CD4-positive, alpha-beta T cell treated with Interleukin-15 for 4 hours (primary cell): ENCODE measurements at places on chromosomes 3 and 15.

GRCh38 chr15:25742041-25742730, 120.9 kb downstream of the ATP10A start:
- DNase-seq = no peak

DNA sequence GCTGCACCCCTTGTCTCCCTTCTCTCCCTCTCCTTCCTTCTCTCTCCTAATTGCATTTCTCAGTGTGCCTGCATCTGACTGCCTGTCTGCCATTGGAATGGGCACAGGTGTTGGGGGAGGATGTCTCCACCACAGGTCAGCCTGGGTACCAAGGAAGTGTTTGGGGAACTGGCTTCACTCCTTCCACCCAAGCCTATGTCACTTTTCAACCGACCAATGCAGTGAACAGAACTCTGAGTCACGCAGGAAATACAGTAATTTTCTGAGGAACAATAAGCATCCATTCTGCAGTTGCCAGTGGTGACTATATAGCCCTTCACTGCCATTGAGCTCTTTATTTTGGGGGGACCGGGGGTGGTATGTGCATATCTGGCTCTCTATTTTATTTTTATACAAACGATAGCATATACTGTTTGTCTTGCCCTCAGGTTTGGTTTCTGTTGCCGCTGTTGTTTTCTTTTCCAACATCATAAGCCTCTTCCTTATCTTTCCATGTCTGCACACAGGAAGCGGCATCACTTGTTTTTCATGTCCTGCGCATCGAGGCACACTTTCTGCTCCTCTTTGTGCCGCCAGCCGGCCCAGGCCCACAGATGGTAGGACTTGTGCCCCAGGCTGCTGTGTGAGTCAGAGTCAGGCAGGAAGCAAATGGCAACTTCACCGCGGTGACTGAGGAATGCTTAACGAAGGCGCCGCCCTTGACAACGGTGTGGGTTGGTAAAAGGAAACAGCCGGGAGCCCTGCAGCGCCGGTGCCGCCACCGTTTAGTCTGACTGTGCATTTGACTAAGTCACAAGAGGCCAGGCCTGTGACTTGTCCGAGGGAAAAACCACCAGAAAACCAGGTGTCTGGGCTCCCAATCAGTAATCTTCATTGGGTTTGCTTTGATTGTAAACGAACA, 21.1 kb upstream of the CDCP1 start:
- peak; percentile 86 for DNase-seq

DNA sequence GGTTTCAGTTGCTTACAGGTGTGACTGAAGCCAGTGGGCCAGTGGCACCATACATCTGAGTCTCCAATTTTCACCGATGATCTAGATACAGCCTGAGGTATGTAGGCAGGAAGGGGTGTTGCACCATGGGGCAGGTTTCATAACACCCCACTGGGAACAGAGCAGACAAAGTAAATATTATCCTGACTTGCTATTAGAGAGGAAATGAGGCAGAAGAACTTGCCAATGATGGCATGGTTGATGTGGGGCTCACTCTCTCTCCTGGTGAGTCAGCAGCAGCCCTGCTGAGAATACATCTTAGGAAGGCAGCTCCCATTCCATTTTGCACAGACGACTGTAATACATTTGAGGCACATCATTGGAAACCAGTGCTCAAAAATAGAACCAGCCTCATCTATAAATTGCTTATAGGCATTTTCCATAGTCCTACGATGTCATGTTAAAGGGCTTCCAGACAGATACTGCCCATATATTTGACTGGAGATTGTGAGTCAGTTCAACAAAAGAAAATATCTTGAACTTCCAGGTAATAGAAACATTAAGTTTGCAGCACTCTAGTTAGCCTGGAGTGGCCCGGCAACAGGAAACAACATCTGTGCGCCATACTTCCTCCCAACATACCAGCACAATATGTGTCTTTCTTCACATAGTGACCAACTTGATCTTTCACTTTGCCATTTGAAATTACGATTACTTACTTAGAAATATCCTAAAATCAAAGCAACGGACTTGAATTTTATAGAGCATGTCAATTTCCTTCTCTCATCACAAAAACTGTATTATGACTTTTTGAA, 175.5 kb downstream of the NECTIN3 start:
- no peak for DNase-seq

GRCh38 chr3:153595186-153595815, 433.3 kb downstream of the RAP2B start:
- peak; percentile 17 for DNase-seq

- DNase-seq = no peak
Observed at GRCh38 chr3:51445544-51446280, 54.1 kb downstream of the DCAF1 start.

DNA sequence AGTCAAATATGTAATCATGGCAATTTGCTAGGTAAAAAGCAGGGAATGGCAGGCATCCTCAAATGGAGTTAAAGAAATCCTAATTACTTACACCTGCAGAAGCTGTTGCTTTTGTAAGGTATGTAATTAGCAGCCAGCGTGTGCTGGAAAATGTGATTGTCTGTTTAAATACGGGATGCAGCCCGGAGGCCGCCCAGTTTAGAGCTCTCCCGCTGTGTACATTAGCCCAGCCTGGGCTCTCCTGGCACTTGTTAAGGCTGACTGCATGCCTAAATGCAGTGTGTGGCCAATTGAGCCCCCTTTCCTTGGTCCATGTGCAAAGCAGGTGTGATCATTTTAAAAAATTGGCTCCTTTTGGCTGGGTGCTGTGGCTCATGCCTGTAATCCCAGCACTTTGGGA, 9.0 kb downstream of the DPH3 start:
- DNase-seq = no peak

- no peak for DNase-seq
Observed at GRCh38 chr3:32956750-32957570, 5.5 kb downstream of the CCR4 start.

DNA sequence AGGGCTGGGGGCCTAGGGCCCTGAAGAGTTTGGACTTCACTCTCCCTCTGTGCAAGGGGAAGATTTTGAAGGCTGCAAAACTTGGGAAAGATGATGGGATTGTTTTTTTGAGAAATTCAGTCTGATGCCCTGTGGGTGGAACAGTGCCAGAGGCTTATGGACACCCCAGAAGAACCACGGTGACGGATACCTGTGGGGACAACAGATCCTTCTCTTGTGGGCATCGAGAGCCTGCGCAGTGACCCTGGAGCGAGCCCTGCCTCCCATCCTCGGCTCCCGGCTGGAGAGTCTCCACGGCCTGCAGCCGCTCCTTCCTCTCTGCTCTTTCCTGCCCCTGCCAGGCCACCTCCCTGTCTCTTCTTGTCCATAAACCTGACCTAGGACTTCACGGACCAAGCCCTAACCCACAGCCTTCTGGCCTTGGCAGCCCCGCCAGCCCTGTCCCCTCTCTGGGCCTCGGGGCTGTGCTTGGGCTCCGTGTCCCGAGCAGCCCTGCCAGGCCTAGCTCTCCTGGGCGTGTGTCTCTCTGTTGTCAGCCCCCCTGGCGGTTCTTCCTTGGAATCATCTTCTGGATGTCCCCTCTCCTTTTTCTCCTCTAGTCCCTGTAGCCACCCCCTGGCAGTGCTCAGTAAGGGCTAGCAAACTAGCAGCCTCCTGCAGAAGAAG, 98.4 kb downstream of the VGLL4 start:
- DNase-seq = no peak

GRCh38 chr3:97347780-97348179, 416.8 kb upstream of the ARL6 start:
- no peak for DNase-seq

- DNase-seq = no peak
Observed at GRCh38 chr15:60555806-60556205, 76.9 kb upstream of the ICE2 start.

GRCh38 chr15:41561777-41562145, 2.7 kb downstream of the TYRO3 start:
- no peak for DNase-seq

DNA sequence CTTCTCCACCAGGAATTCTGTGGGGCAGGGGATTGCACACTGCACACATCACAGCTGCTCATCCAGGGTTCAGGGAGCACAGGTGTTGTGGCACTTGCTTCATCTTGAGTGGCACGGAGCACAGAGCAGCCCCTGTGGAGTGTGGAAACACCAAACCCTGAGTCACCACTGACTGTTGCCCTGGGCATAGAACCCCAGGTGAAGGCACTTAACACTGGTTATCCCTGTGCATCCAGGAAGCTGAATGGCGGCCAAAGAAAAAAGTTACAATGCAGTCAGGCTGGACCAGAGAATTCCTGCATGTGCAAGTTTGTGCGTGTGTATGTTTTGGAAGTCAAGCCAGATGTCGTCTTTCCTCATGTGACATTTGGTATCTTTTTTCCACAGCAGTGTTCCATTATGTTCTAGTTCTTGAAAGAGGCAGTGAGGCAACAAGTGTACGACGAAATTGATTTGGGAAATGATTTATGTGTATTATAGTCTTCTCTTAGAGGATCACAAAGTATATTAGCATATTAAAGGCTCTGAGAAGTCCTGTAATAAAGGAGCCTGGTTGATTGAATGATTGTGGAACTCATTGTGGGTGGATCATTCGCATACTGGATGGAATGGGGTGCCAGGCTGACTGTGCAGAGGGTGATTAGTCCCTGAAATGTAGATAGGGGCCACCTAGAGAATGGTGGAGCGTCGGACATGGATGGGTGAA, 292.3 kb downstream of the TLE3 start:
- DNase-seq = no peak

DNA sequence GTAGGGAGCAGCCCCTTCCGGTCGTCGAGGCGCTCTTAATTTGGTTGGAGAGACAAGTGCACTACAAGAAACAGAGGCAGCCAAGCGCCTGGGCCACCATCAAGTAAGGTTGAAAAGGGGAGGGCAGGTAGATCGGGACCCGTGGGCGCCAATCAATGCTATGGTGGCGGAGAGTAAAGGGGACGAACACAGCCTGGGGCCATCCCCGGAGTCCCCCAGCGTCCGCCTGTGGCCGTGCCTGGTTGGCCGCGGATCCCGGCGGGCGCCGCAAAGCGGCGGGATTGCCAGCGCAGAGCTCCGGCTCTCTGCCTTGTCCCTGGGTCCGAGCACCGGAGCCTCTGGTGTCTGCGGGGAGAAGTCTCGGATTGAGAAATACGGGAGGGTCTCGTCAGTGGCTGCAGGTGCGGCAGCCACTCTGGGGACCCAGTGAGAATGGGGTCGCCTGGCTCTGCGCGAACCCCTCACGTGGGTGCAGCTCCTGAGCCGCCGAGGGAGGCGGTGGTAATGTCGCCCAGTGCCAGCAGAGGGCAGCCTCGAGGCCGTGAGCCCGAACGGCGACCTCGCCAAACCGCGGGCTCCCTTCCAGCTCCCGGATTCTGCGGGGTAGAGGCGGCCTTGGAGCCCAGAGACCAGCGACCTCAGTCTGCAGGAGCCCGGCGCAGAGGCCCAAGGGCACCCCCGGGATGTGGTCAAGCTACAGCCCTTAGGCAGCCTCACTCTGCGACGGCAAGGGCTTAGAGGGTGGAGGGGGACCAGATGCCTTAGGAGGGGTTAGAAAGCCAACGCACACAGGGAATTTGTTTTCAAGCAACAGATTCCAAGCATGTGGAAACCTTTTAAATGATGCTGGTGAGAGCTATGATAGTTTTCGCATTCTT, 10.8 kb downstream of the FOXL2 start:
- peak; percentile 69 for DNase-seq

- no peak for DNase-seq
Observed at GRCh38 chr15:92751528-92751927, 96.0 kb upstream of the FAM174B start.

- DNase-seq = no peak
Observed at GRCh38 chr3:190036631-190037030, 84.1 kb downstream of the P3H2 start.

GRCh38 chr3:106255870-106256248, 387.0 kb upstream of the CBLB start:
- DNase-seq = no peak

- peak; percentile 92 for DNase-seq
Observed at GRCh38 chr15:64010719-64011118, 35.6 kb downstream of the DAPK2 start.

- no peak for DNase-seq
Observed at GRCh38 chr3:126364130-126364695, 7.0 kb upstream of the KLF15 start.

DNA sequence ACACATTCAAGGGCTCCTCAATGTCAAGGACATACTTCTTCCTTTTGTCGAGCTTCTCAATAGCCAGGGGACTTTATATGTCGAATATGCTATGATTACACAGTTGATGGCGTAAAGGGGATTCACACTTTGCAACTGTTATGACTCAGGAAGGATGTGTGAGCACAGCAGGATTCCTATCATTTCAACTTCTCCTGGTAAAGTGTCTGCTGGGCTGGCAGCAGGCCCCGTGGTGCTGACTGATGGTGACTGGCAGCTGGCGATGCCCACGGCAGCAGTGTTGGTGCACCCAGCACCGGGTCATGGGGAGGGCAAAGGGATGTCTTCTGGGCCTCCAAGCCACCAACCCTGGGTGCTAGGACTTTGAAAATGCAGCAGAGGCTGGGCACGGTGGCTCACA, 44.8 kb upstream of the GNB5 start:
- no peak for DNase-seq

GRCh38 chr15:35256551-35256950, 171.5 kb upstream of the NANOGP8 start:
- DNase-seq = no peak

DNA sequence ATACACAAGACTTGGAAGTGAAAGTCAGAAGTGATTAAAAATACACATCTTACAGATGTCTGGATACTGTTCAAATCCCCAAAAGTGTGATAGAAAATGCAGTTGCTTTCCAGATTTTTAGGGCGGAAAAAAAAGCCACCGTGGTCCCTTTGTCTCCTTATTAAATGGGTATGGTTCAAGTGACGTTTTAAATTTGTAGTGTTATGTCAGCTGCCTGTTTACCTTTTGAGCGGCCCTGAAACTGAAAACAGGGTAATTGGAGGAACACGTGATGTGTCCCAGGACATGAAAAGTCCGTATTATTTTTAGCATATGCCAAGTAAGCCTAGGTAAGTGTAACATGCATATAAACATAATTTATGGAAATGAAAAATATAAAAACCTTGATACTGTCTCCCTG, 109.0 kb upstream of the PDZRN3 start:
- no peak for DNase-seq

GRCh38 chr3:166195808-166196207, 358.6 kb upstream of the BCHE start:
- no peak for DNase-seq

GRCh38 chr3:116474801-116475200, 29.5 kb upstream of the LSAMP start:
- no peak for DNase-seq

- no peak for DNase-seq
Observed at GRCh38 chr3:112090887-112091586, 4.8 kb downstream of the C3orf52 start.

DNA sequence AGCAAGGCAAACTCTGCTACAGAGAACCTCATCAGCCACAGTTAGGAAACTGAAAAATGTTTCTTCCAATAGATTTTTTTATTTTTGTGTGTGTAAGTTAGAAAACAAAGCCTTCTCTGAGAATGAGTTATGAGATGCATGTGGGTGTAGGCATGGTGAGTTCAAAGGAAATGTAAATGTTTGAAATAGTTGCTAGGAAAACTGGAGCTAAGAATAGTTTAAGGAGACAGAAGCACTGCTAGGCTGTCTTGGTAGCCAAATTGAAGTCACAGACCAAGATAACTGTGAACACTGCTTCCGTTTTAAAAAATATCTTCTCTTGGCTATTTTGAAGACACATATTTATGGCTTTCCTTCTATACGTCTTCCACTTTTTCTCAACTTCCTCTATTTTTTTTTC, 1501.2 kb upstream of the CADM2 start:
- no peak for DNase-seq
